ENCODE measurements at places on chromosomes 16 and 17.

- H3K4me1 ChIP-seq, result peaks cover 31% of the 10 kb centered on the region
- peaks cover 38% of the 10 kb centered on the region for H3K36me3 ChIP-seq
- no peak overlapping the region for H3K4me3 ChIP-seq
- no peaks in the 10 kb centered on the region for H3K27me3 ChIP-seq
Observed at GRCh38 chr17:8225813-8226535, 15.6 kb upstream of the AURKB start.

DNA sequence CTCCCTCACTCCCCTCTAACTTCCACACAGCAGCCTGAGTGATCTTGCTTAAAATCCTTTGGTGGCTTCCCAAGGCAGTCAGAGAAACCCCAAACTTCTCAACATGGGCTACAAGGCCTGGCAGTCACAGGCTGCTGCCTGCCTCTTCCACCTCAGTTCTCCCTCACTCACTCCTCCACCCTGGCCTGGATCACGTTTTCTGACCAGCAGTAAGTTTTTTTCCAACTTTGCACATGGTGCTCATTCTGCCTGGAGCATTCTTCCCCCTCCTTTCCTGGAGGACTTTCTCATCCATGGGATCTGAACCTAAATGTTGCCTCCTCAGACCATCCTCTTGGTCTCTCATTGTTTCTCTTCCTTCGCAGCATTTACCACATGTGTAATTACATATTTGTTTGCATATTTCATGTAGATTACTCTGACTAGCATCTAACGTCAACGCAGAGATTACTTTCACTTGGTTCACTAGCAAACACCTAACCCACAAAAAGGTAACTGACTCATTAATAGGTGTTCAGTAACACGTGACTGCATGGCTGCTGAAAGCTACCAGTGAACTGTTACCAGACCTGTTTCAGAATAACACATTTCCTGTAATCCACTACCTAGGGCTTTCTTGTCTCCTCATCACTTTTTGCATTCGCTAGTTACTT, 17.1 kb downstream of the GNA13 start:
- H3K27ac ChIP-seq, result no peak overlapping the region
- H3K27me3 ChIP-seq, result no peaks in the 10 kb centered on the region
- H3K4me3 ChIP-seq, result no peak overlapping the region
- no peak for DNase-seq
- H3K36me3 ChIP-seq, result no peaks in the 10 kb centered on the region

GRCh38 chr16:84427553-84427952, 59.2 kb downstream of the ATP2C2 start:
- H3K4me1 ChIP-seq, result no peaks in the 10 kb centered on the region
- H3K27me3 ChIP-seq, result no peaks in the 10 kb centered on the region
- H3K4me3 ChIP-seq, result no peak overlapping the region

- no peak overlapping the region for H3K4me3 ChIP-seq
- no peaks in the 10 kb centered on the region for H3K27me3 ChIP-seq
- no peak overlapping the region for H3K27ac ChIP-seq
- H3K4me1 ChIP-seq, result no peaks in the 10 kb centered on the region
Observed at GRCh38 chr17:14196377-14196997, 40.2 kb downstream of the CDRT15 start.

GRCh38 chr16:23566724-23567123, 9.2 kb downstream of the UBFD1 start:
- H3K27ac ChIP-seq, result no peak overlapping the region
- H3K36me3 ChIP-seq, result peaks cover 44% of the 10 kb centered on the region
- DNase-seq, result no peak
- no peak overlapping the region for H3K4me3 ChIP-seq
- H3K4me1 ChIP-seq, result no peaks in the 10 kb centered on the region
- no peaks in the 10 kb centered on the region for H3K27me3 ChIP-seq

DNA sequence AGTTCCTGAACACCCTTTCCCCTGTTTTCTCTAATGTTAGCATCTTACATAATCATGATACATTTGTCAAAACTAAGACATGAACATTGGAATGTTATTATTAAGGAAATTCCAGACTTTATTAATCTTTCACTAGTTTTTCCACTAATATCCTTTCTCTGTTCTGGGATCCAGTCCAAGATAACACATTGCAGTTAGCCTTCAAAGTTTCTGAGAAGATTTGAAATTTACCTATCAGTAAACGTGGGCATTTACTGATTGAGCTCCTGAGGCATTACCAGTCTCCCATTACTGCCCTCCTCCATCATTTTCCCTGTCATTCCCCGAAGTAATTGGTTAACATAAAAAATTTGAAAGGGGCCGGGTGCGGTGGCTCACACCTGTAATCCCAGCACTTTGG, 5.7 kb upstream of the CD300LG start:
- H3K27ac ChIP-seq, result no peak overlapping the region
- H3K36me3 ChIP-seq, result no peaks in the 10 kb centered on the region
- H3K4me1 ChIP-seq, result peaks cover 6% of the 10 kb centered on the region
- H3K27me3 ChIP-seq, result no peaks in the 10 kb centered on the region
- no peak overlapping the region for H3K4me3 ChIP-seq

GRCh38 chr16:53503991-53504663, 1.1 kb upstream of the AKTIP start:
- DNase-seq, result peak; percentile 81
- no peaks in the 10 kb centered on the region for H3K27me3 ChIP-seq
- H3K4me1 ChIP-seq, result peaks cover 28% of the 10 kb centered on the region
- peak overlapping the region; percentile 55 for H3K4me3 ChIP-seq
- H3K27ac ChIP-seq, result peak overlapping the region; percentile 92

GRCh38 chr16:16019488-16019887, 70.1 kb downstream of the ABCC1 start:
- H3K27ac ChIP-seq, result peak overlapping the region; percentile 91
- H3K4me3 ChIP-seq, result no peak overlapping the region
- peaks cover 42% of the 10 kb centered on the region for H3K36me3 ChIP-seq
- no peaks in the 10 kb centered on the region for H3K27me3 ChIP-seq
- no peak for DNase-seq

- no peaks in the 10 kb centered on the region for H3K4me1 ChIP-seq
- no peak for DNase-seq
- no peak overlapping the region for H3K27ac ChIP-seq
- no peaks in the 10 kb centered on the region for H3K27me3 ChIP-seq
- H3K4me3 ChIP-seq, result no peak overlapping the region
Observed at GRCh38 chr17:73099511-73099910, 7.0 kb upstream of the SLC39A11 start.

- H3K4me3 ChIP-seq, result no peak overlapping the region
- H3K36me3 ChIP-seq, result no peaks in the 10 kb centered on the region
- H3K27ac ChIP-seq, result no peak overlapping the region
- H3K27me3 ChIP-seq, result no peaks in the 10 kb centered on the region
- DNase-seq, result no peak
Observed at GRCh38 chr17:28938552-28938951, 12.8 kb downstream of the PHF12 start.

Measured in sigmoid colon (tissue), 7 donors.